NCI-H446 treated with DMSO at 0.1 percent for 48 hours (cell line): ENCODE measurements at places on chromosomes 1 and 21.

DNA sequence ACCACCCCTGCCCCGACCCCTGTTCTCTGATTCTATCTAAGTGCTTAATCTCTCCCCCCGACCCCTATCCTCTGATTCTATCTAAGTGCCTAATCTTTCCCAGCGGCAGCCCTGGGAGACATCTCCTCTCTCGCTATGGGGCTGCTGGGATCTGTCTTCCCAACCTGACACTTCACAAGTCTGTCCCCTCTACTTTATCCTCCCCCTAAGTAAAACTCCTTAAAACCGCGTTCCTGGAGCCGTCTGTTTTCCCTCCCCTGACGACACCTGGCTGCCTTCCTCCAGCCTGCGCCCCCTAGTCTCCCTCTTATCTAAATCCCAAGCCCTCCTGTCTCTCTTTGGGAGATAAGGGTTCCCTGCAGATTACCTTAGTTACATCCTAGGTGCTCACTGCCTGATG is 30.5 kb downstream of the EPHB2 start:
- DNase-seq: no peak

DNA sequence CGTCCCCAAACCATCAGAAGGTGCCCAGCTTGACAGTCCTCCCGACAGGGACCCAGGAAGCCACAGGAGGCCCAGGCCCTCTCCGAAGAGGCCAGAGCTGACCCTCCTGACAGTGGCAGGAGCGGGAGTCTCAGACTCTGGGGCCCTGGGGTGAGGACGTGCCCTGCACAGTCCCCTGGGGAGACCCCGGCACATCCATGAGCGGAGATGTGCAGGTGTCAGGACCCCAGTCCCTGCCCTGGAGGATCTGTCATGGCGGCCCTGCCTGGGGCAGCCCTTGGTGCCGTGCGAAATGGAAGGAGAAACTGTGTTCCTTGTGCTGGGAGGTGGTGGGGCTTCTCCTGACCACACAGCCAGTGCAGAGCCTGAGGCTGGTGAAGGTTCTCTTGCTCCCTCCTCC is 55.8 kb downstream of the OBSCN start:
- DNase-seq: no peak

GRCh38 chr1:12383786-12384185 is 154.0 kb downstream of the VPS13D start:
- DNase-seq: no peak

- DNase-seq: no peak
Observed at GRCh38 chr1:184388319-184388889, 1.6 kb downstream of the C1orf21 start.

GRCh38 chr1:94334764-94335163 is 83.4 kb upstream of the ABCD3 start:
- no peak for DNase-seq

- DNase-seq: no peak
Observed at GRCh38 chr1:180966312-180966711, 53.6 kb downstream of the KIAA1614 start.

- DNase-seq: no peak
Observed at GRCh38 chr1:205791568-205792180, 16.4 kb upstream of the RAB29 start.

DNA sequence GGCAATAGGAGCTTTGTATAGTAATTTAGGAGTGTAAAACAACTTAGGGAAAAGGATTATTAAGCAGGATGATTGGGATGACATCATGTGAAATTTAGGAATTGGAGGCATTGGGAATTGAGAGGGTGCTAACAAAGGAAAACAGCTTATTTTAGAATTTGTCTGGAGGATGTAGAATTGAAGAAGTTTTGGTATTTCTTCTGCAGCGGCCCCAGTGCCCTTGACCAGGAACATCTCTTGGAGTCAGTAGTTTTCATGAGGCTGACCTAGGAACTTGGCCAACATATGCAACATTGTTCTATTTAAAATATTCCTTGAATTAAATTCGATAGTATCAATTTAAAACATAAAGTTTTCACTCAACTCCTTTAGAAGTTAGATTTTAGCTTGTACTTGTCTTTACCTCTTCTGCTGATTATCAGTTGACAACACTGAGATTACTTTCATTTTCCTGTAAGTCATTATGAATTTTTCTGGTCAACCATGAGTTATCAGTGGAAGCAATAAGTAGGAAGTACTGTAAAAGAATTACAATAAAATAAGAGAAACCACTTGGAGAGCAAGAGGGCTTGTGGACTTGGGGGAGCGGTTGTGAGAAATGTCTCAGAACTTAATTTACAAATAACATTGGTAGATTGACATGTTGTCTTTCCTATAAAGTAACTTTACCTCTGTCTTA is 52.8 kb downstream of the DYRK1A start:
- DNase-seq: no peak

GRCh38 chr1:59062743-59063142 is 234.2 kb upstream of the FGGY start:
- DNase-seq: no peak

DNA sequence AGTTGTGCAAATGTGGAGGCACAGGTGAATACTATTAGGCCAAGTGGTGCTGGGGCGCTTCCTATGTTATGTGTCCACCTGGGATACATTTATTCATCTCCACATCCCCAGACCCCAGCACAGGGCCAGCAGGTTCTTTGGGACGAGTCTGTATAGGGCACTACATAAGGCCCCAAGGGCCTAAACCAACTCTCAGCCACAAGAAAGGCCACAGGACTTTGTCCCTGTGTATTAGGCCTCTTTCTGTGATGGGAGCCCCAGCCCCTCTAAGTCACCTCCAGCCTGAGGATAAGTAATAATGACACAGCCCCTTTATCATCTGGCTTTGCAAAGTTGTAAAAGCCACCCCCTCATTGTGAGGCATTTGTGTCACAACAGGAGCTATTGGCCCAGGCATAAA is 79.2 kb upstream of the CD1D start:
- no peak for DNase-seq

DNA sequence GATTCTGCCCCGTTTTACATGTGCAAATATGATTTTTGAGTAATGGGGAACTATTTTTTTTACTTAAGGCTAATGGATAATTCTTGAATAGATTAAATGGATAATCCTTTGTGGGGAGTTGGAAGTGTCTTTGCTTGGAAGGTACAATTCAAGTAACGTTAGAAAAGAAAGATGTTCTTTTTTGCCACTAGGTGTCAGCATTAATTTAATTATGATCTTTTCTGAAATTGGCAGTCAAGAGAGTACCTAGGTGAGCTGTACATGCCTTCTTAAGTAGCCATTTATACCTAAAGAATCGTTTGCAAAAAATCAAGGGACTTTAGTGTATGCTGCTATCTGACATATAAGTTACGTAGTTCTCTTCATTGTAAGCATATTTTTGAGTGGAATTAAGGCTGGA is 2.2 kb downstream of the FBXO28 start:
- DNase-seq: peak; percentile 70

- DNase-seq: no peak
Observed at GRCh38 chr1:168801032-168801745, 72.2 kb upstream of the DPT start.

DNA sequence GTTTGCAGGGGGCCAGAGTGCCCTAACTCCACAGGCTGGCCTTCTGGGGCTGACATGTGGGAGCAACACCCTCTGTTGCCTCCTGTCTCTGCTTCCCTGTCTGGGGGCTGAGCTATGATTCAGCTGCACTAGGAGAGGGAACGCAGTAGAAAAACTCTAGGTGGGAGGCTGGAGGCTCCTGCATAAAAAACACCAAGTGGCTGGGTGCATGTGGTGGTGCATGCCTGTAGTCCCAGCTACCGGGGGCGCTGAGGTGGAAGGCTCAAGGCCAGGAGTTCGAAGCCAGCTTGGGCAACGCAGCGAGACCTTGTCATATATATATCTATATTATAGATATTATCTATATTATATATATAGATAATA is 5.6 kb downstream of the KIF17 start:
- DNase-seq: no peak

- DNase-seq: no peak
Observed at GRCh38 chr1:209751627-209752231, 4.1 kb upstream of the TRAF3IP3 start.

GRCh38 chr1:41884256-41885230 is 34.2 kb downstream of the HIVEP3 start:
- no peak for DNase-seq

DNA sequence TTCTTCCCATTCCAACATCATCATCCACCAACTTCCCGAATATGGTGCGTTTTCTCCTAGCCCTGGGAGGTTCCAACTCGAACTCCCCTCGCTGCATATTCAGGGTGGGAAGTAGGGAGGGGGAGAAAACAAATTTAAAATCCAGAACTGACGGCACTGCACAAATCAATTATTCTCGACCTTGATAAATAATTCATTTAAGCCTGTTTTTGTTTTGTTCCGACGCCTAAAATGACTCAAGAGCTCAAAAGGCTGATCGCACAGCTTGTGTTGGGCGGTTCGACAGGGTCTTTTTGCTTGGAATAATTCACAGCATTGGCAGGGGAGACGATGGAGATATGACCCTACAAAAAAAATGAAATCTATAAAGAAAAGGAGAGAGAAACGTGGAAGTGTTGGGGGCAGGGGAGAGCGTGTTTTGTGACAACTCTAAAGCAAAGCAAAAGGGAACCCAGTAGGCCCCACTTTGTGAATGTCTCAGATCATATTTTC is 3.1 kb upstream of the BARHL2 start:
- DNase-seq: no peak

- no peak for DNase-seq
Observed at GRCh38 chr1:204400882-204401510, 10.6 kb downstream of the PPP1R15B start.

- DNase-seq: no peak
Observed at GRCh38 chr1:30005972-30006619, 717.3 kb downstream of the MATN1 start.

- DNase-seq: no peak
Observed at GRCh38 chr1:89457046-89457445, 67.6 kb upstream of the LRRC8B start.

- no peak for DNase-seq
Observed at GRCh38 chr1:100441651-100442050, 89.3 kb downstream of the CDC14A start.

GRCh38 chr1:6269720-6270400 is 9.0 kb upstream of the GPR153 start:
- DNase-seq: peak; percentile 34

GRCh38 chr1:61135291-61135690 is 52.9 kb downstream of the NFIA start:
- DNase-seq: no peak

DNA sequence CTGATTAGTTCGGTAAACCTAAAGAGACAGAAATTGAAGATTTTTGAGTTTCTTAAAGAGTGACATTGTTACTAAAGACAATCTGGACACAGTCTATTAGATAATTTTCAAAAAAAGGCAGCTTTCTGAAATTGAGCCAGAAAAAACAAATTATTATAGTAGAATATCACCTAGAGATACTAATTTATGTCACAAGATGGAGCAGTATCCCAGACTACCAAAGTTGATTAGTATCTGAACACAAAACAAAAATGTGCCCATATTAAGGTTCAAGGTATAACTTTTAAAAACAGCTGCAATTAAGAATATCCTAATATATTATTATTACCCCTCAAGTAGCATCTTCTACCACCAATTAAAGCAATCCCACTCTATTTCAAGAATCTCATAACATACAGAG is 40.5 kb upstream of the SYT2 start:
- no peak for DNase-seq

DNA sequence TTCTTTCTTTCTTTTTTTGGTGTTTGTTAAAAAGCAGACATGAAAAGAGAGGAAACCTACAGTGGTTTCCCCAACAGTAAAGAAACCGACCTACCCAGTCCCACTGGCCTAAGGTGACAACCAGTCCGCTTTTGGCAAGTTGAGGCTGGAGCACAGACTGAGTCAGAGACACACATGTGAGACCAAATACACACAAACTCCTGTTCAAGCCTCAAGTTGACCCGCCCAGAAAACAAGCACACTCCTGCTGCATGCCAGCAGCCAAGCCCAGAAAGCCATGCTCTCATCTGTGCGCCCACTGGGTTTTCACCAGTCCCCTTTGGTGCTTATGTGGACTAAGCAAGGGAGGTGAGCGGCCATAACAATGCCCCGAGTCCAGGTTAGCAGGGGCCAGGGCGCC is 64.6 kb upstream of the GPR153 start:
- DNase-seq: no peak

DNA sequence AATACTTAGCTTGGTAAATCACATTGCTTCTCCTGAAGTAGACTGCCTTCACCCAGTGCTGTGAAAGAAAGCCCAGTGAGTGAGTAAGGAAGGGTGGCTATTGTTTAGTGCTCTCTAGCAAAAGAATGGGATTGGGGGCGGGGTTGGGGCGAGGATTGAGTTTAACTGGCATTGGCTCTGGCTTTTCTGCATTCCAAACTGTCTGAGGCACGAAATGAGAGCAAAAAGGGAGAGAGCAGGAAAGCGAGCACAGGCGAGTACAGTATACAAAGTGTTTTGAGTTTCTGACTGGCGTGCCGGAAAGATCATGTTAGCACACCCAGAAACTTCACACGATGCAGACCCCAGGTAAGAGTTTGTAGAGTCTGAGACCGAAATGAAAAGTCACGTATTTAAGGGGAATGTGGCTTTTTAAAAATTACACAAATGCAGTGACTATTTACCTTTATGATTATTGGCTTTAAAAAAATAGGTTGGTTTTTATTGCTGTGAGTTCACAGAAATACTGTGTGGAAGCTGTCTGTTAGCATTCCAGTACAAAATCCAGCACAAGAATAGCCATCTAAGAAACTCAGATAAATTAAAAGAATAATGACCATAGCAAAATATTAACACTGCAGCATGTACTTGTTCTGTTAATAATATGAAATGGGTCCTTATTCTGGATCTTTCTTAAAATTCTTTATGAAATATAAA is 155.4 kb downstream of the CLEC20A start:
- no peak for DNase-seq

- DNase-seq: no peak
Observed at GRCh38 chr1:62589321-62589720, 8.0 kb upstream of the ANGPTL3 start.

- DNase-seq: peak; percentile 77
Observed at GRCh38 chr1:155093911-155094621, 15.4 kb downstream of the EFNA3 start.

- DNase-seq: no peak
Observed at GRCh38 chr21:35234725-35235124, 185.6 kb upstream of the RUNX1 start.

GRCh38 chr1:15961492-15961891 is 14.4 kb downstream of the ZBTB17 start:
- no peak for DNase-seq

- DNase-seq: no peak
Observed at GRCh38 chr1:112589766-112590165, 29.2 kb downstream of the ST7L start.

- DNase-seq: no peak
Observed at GRCh38 chr1:25774921-25775771, 24.8 kb upstream of the SELENON start.

GRCh38 chr1:85111695-85112094 is 63.4 kb upstream of the MCOLN3 start:
- DNase-seq: no peak

- no peak for DNase-seq
Observed at GRCh38 chr1:168920456-168921094, 185.9 kb upstream of the ATP1B1 start.

DNA sequence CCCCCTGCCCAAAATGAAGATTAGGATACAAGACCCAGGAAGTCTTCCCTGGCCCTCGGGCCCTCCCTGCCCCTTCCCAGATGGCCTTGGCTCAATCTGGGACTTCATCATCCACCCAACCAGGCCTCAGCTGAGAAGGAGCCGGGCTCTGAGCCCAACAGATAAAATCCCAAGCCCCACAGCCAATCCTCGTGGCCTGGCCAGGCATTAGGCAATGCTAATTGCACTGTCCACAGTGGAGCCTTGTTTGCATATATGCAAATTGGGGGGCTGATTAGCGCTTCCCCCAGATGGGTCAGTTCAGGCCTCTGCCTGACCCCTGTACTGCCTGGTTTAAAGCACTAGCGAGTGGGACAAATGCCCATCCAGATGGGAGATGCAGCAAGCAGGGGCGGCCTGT is 34.9 kb downstream of the IGSF21 start:
- no peak for DNase-seq
